ENCODE measurements at places on chromosomes 2 and 18.
A peak's percentile ranks its signal among the peaks of the same experiment; 100 is the strongest.

- peak; percentile 27 for DNase-seq
Observed at GRCh38 chr2:33391529-33392255, 84.8 kb upstream of the RASGRP3 start.

DNA sequence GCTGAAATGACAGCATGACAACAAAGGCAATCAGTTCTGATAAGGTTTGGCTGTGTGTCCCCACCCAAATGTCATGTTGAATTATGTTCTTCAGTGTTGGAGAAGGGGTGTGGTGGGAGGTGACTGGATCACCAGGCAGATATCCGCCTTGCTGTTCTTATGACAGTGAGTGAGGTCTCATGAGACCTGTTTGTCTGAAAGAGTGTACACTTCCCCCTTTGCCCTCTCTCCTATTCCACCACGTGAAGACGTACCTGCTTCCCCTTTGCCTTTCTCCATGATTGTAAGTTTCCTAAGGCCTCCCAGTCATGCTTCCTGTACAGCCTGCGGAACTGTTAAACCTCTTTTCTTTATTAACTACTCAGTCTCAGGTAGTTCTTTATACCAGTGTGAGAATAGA, 553.0 kb downstream of the DCDC2C start:
- DNase-seq = no peak

- DNase-seq = peak; percentile 28
Observed at GRCh38 chr2:201999279-201999678, 34.4 kb upstream of the FZD7 start.

DNA sequence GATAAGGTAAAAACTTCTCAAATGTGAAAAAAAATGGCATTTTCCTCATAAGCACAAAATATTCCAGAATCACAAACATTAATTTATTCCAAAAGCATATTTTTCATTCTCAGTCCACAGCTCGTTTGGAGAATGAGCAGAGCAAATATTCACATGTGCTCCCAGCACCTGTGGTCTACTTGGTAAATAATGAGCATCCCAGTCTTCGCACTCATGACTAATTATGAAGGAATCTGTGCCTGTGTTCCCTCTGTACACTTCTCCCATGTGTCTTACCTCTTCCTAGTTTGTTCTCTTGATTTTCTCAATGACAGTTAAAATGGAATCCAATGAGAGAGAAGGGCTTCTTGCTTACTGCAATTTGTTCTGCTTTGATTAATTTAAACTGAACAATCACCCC, 671.0 kb upstream of the SOX11 start:
- DNase-seq = no peak

- DNase-seq = peak; percentile 98
Observed at GRCh38 chr2:216535454-216535995, 36.9 kb downstream of the RPL37A start.

GRCh38 chr2:97963880-97964279, 31.9 kb downstream of the TMEM131 start:
- DNase-seq = peak; percentile 20

- DNase-seq = no peak
Observed at GRCh38 chr2:107437265-107437664, 389.4 kb upstream of the RGPD4 start.

DNA sequence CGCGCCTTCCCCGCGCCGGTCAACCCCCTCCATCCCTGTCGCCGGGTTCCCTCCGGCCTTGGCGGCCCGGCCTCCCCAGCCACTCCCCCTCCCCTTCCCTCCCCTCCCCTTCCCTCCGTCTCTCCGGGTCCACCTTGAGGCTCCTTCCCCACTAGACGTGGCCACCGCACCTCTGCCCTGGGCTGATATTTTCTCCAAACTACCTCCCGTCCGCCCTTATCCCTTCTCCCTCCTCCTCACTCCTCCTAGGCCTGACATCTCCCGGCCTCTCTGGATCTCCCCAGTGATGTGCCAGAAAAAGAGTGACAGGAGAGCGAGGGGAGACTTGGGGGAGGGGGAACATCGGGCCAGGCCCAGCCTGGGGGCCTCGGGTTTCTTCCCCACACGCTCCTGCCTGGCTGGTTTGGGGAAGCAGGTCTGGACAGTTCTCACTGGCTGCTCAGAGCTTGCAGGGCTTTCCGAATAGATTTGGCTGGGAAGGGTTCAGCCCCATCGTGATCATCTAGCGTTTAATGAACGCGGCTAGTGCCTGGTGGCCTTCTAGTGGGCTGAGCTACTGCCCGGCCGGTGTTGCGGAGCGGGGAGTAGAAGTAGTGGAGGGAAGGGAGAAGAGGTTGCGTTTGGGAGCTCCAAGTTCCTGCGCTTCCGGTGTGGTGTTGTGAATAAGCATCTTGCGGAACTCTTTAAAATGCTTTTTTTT, 641 bp downstream of the MAPRE3 start:
- no peak for DNase-seq

DNA sequence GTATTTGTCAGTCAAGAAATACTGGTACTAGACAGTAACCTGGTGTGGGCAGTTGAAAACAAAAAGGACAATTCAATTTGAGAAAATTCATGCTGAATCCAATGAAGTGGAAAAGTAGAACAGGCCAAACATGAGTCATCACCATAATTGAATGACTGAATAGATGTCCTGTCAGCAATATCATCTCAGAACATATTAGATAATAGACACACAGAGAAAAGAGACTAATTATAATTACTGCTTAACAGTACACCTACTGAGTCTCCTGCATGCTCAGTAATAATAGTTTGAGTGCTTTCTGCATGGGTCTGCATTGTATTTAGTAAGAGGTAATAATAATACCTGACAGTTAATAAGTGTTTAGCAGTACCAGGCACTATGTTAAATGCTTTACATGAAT, 138.6 kb upstream of the ZC3H15 start:
- DNase-seq = no peak

GRCh38 chr2:60745761-60746160, 10.3 kb upstream of the PAPOLG start:
- no peak for DNase-seq

DNA sequence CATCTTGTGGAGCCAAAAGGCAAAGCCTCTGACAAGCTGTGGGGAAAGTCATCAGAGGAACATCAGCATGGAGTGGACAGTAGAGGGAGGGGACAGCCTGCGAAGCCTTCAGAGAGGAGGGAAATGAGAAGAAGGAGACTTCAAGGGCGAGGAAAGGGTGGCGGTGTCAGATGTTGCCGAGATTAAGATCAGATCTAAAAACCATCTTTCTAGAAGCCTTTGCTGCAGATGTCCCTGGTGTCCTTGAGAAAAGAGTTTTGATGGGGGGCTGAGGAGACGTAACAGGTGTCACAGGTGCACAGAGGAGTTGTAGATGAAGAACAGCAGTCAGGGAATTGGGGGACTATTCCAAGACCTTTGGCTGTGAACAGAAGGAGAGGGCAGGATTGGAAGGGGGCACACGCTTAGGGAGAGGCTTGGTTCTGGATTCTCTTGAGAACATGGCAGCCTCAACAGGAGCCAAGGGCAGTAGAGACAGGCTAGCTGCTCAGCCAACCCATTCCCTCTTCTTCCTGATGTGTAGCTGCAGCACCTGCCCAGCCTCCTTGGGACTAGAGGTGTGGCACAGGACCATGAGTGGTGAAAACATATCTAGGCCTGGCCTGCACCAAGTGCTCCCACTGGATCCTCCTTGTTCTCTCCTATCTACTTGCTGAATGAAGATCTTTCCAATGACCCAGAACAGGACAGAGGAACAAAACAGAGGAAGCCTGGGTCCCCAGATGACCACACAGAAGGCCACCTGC, 22.7 kb upstream of the NCL start:
- DNase-seq = no peak

DNA sequence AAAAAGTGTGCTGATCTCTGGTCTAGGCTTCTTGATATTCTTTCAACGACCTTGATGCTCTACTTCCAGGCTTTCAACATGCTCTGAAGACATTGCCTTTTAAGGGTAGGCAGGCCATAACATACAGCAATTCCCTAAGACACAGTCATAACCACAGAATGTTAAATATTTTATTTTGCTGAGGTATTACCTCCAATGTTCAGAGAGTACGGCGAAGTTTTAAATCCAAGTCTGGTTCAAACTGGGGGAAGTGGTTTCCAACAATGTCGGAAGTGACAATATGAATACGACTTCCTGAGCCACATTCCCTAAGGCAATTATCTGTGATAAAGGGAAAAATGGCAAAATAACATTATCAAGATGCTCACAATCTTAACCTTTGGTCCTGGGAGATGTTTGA, 1077.9 kb upstream of the PIK3C3 start:
- DNase-seq = peak; percentile 80

GRCh38 chr2:238644095-238645081, 203.5 kb upstream of the TWIST2 start:
- DNase-seq = peak; percentile 88

- no peak for DNase-seq
Observed at GRCh38 chr2:158487419-158487818, 30.7 kb downstream of the PKP4 start.

All from foreskin fibroblast (primary cell).